Stimulated activated CD4-positive, alpha-beta T cell treated with anti-CD3 and anti-CD28 coated beads, Interleukin-15, amount 100 ng/mL, for 1 hour (primary cell): ENCODE measurements at places on chromosomes 6 and 20.

GRCh38 chr20:35568645-35569044, 26.8 kb downstream of the ERGIC3 start:
- no peak for DNase-seq

- no peak for DNase-seq
These were observed 680 bp downstream of the LATS1 start for GRCh38 chr6:149717255-149717587.

- DNase-seq, result no peak
These were observed 10.8 kb upstream of the TBCC start for GRCh38 chr6:42756722-42757121.

DNA sequence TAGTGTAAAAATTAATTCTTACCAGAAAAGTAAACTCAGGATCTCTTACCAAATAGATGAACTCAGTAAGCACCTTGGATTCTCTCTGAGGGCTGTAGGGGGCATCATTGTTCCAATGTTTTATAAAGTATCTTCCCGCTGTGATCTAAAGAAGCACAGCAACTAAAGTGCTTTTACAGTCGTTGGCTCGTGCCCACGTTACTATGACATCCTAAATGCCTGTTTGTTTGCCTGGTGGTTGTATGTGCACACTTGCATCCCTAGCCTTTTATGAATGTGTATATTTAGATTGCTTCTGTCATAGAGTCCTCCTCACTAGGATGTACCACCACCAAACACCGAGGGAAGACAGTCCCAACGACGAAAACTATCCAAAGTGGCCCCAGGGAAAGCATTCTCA, 34.5 kb downstream of the SLX4IP start:
- no peak for DNase-seq

DNA sequence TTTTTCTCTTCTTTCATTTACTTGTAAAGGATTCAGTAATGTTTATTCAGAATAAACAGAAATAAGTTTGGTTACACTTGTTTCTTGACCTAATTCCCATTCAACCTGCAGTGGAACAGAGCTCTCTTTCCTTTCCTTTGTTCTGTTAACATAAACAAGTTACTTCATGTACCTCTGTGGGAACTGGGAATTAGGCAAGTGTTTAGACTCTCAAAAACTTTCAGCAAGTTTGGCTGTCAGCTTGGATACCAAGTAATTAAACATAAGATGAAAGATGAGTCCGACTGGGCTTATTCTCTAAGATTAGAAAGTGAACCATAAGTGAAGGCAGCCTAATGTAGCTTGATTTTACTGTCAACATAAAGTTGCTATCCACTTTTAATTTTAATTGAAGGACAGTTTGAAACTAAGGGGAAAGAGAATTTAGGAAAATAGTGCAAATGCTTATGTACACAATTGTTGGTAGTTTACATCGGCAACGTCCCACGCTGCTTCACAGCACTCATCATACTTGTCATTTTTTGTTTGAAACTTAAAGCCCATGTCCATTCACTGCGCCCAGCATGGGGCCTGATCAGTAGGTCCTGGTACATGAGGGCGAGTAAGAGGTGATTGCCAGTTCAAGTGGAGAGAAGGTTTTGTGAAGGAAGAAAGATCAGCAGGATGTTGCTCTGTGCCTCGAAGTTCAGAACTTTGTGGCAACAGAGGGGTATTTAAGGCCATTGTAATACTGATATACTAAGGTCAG, 113.0 kb downstream of the PLEKHG1 start:
- DNase-seq, result no peak

GRCh38 chr6:160337991-160338390, 10.2 kb upstream of the SLC22A3 start:
- DNase-seq, result no peak

DNA sequence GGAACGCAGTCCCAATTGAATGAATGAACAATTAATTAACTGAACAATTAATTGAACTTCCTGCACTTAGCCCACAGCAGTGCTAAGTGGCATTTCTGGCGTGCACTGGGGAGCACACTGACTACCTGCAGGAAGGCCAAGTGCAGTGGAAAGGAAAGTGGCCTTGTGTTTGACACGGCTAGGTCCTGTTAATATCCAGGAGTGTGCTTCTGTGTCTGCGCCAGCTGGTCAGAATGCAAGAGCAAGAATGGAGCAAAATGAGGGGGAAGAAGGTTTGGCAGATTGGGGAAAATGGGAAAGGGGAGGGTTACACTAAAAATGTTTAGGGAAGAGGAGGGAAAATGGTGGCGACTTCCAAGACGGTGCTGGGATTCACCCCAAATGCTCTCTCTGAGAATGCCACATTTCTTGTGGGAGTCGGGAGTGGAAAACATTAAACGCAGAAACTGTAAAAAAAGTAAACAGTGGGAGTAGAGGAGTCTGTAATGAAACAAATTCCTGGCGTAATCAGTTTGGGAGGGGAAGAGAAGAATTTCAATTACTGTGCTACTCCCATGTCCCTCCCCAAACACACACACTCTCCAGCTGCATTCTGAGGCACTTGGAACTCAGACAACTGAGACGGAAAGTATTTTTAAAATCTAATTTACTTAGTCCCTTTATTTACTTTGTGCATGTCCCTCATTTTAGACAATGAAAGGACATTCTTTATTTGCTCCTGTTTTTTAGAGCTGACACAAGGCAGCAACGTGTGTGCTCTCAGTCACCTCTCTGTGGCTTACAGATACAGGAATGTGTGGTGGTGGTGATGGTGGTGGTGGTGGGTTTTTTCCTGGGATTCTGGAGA, 64.1 kb downstream of the CLIC5 start:
- DNase-seq, result no peak

- DNase-seq, result no peak
These were observed 44.7 kb upstream of the SPDEF start for GRCh38 chr6:34600796-34601195.

- DNase-seq, result no peak
These were observed 106.5 kb downstream of the CDC5L start for GRCh38 chr6:44494011-44494501.

DNA sequence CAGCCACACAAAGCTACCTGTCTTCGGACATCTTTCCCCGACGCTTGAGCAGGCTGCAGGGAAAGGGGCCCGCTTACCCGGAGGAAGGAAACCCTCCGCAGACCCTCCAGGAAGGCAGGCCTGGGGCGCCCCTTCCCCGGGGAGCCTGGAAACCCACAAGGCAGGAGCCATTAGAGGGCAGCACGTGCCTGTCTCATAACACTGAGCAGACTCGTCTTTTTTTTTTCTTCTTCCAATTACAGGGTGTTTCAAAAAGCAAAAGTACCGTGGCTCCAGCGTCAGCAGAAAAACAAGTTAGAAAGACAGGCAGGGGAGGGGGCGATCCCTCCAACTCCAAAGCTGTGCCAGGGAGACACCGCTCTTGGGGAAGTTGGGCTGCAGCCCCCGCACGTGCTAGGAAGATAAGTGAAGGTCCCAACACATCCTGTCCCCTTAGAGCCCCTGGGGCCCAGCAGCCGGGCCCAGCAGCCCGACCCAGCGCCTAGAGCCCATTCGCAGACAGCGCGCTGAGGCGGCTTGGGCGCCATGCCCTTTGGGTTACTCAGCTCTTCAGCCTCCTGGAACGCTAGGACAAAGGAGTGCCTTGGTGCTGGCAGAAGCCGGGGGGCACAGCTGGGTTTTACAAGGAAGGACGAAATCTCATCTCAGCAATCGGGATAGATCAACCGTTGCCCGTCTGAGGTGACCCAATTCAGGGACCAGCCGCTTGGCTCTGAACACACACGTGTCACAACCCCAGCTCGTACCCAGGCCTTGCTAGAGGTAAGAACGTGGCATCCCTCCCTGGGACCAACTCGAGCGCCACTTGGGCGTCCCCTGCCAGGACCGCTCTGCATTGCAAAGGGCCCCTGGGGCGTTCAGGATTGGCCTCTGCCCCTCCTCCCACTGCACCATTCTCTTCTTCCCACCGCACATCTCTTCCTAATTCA, 136.3 kb downstream of the LY86 start:
- no peak for DNase-seq

- DNase-seq, result no peak
These were observed 122.6 kb upstream of the MCHR2 start for GRCh38 chr6:100116411-100117194.

DNA sequence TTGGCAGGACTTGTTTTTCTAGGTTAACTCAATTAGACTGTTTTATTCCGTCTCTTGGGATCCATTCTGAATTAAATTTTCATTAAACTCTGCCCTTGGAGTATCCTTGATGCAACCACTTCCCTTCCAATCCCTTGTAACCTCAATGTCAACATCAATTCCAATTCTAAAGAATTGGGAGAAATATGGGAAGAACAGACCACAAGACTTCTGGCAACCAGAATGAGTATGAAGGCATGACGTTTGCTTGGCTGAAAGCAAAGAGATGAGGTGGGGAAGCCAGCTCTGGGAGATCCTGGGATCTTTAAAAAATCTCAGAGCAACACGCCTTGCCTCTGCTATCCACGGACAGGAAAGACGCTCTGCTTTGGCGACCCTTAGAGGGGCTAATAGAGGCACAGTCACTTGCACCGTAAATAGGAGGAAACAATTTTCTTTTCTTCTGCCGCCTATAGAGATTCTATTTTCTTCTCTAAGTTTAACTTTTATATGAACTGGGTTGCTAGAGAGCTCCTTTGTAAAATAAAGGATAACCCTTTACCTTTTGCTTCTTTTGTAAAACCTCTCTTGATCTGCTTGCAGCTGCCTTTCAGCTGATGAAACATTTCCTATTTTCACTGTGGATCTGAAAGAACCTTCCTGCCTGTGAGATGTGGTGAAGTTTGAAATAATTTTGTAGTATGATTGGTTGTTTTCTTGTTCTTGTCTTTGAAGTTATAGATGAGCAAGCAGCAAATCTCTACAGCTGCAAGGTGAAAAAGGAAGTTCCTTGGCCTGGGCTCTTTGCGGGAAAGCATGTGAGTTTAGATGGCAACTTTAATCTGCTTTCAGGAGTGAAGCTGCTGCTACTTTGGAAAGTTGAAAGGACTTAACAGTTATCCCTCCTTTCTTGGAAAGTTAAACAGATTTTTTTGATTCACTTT, at the start of gene ASIP:
TSS of gene ASIP (plus strand) at position 731 of the 923 bp plus-strand sequence. CDS start 18,952 bp downstream, outside the sequence.
- no peak for DNase-seq

- no peak for DNase-seq
These were observed 5.7 kb upstream of the PARD6B start for GRCh38 chr20:50725724-50726005.

GRCh38 chr6:6469074-6469473, 119.4 kb upstream of the LY86 start:
- no peak for DNase-seq

DNA sequence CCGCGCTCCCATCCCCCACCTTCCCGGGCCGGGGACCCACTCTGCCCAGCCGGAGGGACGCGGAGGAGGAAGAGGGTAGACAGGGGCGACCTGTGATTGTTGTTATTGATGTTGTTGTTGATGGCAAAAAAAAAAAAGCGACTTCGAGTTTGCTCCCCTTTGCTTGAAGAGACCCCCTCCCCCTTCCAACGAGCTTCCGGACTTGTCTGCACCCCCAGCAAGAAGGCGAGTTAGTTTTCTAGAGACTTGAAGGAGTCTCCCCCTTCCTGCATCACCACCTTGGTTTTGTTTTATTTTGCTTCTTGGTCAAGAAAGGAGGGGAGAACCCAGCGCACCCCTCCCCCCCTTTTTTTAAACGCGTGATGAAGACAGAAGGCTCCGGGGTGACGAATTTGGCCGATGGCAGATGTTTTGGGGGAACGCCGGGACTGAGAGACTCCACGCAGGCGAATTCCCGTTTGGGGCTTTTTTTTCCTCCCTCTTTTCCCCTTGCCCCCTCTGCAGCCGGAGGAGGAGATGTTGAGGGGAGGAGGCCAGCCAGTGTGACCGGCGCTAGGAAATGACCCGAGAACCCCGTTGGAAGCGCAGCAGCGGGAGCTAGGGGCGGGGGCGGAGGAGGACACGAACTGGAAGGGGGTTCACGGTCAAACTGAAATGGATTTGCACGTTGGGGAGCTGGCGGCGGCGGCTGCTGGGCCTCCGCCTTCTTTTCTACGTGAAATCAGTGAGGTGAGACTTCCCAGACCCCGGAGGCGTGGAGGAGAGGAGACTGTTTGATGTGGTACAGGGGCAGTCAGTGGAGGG, 2.8 kb downstream of the SOX4 start:
- DNase-seq, result no peak

DNA sequence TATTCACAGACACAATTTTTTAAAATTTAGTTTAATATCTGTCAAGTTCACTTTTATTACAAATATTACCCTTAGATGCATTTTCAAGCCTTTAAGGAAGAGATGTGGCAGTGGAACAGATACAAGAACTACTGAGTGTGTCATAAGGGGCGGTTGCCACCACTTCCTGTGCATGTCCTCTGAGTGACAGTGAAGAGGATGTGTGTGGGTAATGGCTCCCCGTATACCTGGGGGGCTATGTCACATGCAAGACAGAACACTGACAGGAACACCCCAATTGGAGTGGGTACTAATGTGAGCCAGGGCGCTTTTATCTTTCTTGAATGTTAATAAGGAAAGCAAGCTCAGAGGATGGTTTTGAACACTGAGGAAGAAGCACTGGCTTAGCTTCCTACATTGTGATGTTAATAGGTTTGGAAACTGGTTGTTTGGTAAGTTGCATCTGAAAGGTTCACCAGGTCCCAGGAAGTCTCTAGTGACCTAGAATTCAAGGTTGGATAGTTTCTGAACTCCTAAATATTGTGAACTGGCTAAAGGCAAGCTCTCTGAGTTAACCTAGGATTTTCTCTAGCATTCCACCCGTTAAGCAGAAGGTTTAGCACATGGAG, 83.4 kb upstream of the ASF1A start:
- DNase-seq, result peak; percentile 22

DNA sequence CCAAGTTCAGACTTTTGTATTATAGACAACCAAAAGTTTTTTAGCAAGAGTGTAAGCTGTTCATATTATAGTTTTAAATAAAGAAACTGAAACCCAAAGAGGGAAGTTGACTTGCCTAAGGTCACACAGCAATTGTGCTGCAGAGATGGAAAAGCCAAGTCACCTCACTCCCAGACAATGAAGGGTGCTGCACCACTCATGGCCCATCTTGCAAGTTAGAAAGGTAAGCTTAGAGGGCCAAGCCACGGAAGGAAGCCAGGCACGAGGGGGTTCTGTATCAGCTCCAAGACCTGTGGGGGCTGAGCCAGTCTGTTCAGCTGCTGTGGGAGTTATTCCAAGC, 860 bp downstream of the DEFB124 start:
- DNase-seq, result no peak

DNA sequence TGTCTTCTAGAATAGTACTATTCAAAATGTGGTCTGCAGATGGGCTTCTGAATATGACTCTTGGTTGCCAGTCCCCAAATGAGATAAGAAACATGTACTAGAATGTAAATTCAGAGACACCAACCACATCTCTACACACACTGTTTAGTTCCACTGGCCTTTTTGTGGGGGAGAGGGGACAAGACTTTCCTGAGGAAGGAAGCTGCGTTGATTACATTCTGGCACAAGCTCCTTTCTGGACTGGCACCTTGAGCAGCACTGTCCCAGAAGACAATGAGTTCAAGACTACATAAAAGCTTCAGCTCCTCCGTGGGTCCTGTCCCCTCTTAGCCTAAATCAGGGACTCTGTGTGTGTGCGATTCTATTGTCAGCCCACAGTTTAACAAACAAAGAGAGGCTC, 6.9 kb upstream of the IYD start:
- DNase-seq, result no peak

- DNase-seq, result no peak
These were observed 15.9 kb downstream of the NDUFAF5 start for GRCh38 chr20:13800728-13801134.

GRCh38 chr6:43223175-43223574, 6.1 kb downstream of the DNPH1 start:
- no peak for DNase-seq
